ENCODE measurements at places on chromosomes 1 and 21.

DNA sequence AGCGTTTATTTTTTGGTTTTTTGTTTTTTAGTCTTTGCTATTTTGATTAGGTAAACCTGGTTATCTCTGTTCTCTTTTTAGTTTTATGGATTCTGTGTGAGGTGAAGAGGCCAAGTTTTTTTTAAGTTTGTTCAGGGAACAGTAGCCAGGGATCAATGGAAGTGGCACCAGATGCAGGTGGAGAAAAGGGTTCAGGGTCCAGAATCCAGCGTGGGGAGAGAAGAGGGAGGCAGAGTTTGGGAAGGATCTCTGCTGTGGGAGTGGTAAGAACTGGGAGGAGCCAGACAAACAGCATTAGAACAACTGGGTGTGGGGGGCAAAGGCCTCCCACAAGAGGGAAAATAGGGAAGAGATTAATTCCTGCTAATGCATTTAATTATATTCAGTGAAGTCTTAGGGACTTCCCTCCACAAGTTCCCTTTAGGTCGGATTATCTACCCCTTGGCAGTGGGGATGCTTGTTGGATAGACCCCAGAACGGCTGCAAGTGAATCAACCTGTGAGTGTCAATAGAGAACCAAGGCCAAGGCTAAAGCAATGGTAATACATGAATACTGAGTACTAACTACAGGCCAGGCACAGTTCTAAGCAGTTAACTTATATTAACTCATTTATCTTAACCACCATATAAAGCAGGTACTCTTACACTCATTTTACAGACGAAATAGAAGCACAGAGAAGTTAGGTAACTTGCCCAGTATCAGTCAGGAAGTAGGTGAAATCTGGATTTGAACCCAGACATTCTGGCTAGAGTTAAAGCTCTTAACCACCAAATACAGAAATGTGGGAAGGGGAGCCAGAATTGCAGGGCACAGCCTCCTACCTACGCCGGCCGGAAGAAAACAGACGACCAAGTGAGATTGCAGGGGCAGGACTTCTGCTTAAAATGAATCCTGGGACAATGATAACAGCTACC, 498 bp downstream of the GNAT2 start:
- no peak for DNase-seq

- DNase-seq, result no peak
Observed at GRCh38 chr1:53938136-53938830, 7.2 kb downstream of the IFT25 start.

GRCh38 chr1:10059342-10059718, 26.6 kb downstream of the UBE4B start:
- DNase-seq, result no peak

GRCh38 chr1:156889802-156890580, 3.5 kb upstream of the PEAR1 start:
- DNase-seq, result no peak

DNA sequence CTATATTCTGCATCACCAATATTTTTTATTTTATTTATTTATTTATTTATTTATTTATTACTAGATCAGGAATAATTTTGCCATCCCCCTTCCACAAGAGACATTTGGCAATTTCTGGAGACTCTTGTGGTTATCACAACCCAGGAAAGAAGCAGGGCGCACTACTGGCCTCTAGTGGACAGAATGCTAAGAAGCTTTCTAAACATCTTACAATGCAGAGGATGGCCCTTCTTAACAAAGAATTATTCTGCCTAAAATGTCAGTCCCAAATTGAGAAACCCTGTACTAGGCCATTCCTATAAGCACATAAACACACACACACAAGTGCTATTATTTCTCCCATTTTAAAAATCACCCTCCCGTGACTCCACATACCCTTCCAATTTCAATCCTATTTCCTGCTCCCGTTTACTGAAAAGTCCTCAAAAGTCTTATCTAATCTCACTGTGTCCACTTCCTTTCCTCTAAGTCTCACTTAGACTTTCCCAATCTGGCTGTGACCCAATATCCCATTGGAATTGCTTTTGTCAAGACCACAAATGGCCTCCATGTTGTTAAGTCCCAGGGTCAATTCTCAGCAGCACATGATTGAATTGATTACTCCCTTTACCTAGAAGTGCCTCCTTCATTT, 43.7 kb upstream of the RNF11 start:
- DNase-seq, result peak; percentile 29

DNA sequence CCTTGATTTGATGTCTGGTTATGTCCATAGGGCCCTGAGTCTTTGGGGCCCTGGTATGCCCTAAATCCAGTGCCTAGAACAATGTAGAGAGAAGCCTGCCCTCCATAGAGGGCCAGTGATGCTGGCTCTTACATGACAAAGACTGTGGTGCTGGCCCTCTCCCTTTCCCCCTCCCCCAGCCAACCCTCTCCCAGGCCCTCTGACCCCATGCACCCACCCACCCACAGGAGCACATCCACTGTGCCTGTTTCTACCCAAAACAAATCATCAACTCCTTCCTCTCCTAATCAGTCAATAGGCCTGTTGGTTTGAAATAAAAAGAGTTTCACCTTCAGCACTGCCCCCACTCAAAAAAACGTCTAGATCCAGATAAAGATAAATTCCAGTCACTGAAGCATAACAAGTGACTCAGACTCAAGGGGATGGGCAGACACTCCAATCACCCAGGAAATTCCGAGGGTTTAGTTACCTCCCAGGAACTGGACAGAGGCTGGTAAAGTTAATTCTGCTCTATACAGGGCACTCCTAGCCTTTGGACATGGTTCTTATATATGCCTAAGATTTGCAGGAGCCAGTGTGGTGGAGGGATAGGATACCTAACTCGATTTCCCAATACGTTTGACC, 144.8 kb upstream of the VANGL1 start:
- no peak for DNase-seq

- peak; percentile 20 for DNase-seq
Observed at GRCh38 chr1:111596499-111596898, 23.1 kb upstream of the RAP1A start.

DNA sequence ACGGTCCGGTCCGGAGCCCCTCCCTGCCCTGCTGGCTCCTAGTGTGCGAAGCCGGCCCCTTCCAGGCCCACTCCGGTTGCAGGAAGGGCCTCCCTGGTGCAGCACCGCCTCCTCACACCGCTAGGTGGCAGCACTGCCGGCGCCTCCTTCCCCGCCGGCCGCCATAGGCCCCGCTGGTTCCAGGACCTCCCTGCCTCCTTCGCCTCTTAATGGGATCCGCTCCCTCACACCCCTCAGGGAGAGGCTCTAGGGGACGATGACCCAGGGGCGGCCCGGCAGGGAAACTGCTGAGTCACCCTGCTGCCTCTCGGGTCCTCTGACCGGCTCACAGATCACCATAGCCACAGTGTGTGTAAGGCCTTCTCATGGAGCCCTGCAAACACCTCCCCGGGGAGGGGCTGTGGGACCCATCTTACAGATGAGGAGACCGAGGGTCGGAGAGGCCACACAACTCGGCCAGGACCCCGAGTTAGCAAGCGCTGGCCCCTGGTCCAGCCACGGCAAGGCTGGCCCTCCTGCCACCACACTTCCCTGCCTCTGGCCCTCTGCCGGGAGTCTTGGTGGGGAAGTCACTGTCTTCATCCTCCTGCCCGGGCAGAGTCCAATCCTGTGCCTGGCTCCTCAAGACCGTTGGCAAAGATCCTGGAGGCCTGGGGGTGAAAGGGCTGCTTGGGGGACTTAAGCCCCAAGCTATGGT, 1.6 kb upstream of the AJAP1 start:
- DNase-seq, result peak; percentile 7

GRCh38 chr1:37037690-37038089, 3.4 kb upstream of the GRIK3 start:
- no peak for DNase-seq

DNA sequence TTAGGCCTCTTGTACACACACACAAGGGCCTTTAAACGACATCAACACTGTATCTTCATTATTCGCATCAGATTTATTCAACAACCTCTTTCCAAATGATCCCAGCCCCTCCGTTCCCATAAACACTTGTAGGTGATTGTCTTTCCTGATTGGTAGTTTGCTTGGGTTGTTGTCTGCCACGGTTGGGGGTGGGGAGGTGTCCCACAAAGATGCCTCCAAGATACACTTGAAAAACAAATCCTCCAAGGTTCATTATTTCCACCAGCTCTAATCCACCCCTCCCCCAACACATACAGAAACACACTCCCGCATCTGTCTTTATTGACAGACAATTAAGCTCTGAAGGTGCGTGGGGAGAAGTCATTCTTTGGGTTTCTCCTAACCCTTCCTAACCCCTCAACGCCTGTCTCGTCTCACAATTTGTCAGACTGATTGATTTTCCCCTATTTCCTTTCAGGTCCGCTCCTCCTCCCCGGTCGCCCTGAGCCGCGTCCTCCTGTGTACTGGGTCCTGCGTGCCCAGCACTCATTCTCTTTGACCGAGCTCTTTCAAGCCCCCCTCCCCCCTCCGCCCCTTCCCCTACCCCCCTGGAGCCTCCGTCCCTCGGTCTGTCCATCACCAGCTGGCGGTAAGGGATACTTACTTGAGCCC, 1.4 kb downstream of the WDR26 start:
- no peak for DNase-seq

DNA sequence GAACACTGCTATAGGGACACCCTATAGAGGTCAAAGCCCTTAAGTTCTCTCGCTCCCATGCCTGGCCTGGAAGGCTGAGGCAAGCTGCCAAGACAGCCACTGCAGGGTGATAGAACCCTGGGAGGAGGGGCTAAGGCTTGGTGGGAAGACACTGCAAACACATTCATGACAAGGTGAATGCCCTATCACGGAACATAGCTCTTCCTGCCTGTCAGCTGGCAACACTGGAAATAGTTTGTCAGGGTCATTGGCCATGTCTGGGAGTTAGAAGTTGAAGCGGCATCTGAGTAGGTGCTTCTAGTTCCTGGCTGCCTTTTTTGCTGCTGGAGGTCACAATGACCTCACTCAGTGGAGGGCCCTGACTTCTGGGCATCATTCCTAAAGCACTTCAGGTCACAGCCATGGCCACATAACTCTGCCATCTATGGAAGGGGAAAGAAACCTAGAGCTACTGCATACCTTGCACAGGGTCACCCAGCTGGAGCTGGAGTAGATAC, 4.2 kb downstream of the FABP3 start:
- DNase-seq, result no peak

DNA sequence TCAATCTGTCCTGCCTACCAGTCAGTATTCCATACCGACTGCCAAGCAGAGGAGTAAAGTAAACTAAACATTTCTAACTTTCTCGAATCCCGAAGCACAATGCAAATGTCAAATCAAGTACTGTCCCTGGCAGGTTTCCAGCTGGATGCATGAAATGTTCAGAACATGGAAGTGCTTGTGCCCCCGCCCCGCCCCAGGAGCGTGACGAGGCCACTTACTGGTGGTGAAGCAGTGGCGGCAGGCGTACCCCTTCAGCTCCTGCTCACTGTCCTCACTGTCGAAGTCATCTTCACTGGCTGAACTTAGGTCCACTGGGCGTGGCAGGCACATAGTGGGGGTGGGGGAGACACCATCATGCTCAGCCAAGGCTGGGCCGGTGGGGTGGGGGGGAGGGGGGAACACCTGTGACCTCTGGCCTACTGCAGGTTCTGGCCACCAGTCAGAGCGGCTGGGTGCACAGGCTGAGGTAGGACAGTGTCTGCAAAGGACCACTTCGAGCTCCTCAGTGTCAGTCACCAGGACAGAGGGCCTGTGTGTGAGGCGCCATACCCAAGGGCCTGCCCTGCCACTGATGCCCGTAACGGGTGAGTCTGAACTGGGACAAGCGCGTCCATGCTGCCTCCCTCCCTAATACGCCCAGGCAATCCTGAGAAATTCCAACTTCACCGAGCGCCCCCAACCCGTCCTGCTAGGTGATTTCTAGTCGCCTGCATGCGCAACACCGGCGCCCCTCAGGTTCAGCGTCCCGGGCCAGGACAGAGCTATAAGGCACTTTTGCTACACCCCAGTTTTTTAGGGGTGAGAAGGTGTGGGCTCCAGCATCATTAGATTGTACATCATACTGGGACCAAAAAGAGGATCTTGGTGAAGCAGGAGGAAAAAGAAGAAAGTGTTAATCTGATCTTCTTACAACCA, 46.9 kb downstream of the SLC45A1 start:
- DNase-seq, result no peak

GRCh38 chr1:163872067-163872466, 550.3 kb downstream of the NUF2 start:
- no peak for DNase-seq

GRCh38 chr1:2591581-2592261, 5.1 kb downstream of the PRXL2B start:
- no peak for DNase-seq

DNA sequence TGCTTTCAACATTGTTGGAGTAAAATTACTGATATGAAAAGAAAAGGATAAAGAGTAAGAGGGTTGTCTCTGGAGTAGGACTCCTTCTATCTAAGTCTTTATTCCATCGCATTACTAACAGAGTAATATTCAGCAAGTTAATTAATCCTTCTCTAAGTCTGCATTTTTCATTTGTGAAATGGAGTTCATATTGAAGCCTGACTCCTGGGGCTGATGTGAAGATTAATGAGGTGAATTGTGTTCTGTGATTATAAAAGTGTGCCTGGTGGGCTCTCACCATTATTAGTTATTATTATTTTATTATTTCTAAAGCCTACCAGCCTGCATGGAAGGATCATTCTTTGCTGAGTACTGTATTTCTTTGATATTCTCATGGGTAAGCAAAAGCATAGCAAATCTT, 1096.7 kb downstream of the KCNT2 start:
- DNase-seq, result no peak

DNA sequence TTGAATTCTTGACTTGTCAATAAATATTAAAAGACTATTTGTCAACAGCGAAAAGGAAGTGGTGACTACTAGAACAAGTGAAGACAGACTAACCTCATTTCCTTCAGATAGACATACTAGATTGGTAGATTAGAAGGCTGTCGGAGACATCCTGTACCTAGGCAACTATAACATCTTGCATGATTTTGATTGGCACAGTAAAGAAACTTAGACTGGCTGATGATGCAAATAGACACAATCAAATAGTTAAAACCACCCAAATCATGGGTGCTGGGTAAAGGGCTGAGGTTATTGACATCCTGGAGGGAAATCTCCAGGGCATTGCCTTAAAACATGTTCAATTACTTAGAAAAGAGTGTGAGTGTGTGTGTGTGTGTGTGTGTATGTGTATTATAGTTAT, 85.9 kb upstream of the EDEM3 start:
- no peak for DNase-seq

GRCh38 chr1:3266870-3267549, 187.5 kb upstream of the ARHGEF16 start:
- DNase-seq, result no peak

DNA sequence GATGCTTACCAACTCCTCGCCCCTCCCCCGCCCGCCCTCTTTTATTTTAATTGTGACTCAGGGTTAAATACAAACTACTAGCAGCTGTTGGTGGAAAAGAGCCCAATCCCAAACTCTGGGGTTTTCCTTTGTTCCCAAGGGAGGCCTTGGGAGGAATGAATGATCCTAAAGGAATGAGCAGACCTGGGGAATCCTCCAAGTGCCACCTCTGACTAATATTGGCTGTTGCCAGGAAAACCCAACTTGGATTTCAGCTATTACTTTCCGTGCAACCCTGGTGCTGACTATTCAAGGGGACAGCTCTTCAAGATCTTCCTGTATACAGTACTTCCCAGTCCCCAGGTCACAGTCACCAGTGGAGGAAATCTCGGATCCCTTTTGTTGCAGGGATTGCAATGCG, 1.3 kb upstream of the S100A10 start:
- no peak for DNase-seq

- DNase-seq, result no peak
Observed at GRCh38 chr1:112935461-112936111, 20.4 kb downstream of the SLC16A1 start.

All from stimulated activated CD4-positive, alpha-beta T cell treated with anti-CD3 and anti-CD28 coated beads, Interleukin-1b, Interleukin-23, amount 100 ng/mL, for 1 hour (primary cell).